Stimulated activated CD4-positive, alpha-beta T cell treated with anti-CD3 and anti-CD28 coated beads, Interleukin-12 subunit alpha, Interleukin-12 subunit beta, amount 100 ng/mL, for 4 hours (primary cell): ENCODE measurements at places on chromosomes 11 and 22.

DNA sequence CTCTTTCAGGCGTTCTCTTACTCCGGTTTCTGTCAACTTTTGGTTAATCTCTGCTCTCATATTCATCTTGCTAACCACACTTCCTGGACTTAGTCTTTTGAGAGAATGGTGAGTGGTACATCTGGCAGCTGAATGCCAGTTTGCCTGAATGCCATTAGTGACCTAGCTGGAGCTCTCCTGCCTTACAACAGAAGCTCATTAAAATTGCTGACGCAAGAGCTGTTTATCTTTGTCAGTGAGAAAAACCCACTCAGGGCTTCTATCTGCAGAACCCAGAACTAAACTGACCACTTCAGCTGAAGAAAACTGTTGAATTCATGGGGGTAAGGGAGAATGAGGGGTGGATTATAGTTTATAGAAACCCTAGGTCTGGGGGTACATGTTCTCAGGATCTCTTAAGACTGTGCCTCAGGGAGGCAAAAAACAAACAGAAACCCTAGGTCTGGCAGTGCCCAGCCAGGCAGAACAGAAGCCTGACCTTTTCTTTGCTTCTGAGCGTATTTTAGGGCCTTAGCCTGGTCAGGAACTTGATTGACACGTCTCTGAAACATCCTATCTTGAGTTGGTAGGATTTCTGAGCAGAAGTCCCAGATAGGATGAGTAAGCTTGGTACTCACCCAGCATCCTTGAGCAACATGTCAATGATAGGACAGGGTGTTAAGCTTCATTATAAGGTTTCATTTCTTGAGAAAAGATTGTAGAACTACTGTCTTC is 52.8 kb upstream of the YWHAH start:
- no peak for DNase-seq

- no peak for DNase-seq
Measured at GRCh38 chr11:91730057-91730456, 494.6 kb upstream of the FAT3 start.

DNA sequence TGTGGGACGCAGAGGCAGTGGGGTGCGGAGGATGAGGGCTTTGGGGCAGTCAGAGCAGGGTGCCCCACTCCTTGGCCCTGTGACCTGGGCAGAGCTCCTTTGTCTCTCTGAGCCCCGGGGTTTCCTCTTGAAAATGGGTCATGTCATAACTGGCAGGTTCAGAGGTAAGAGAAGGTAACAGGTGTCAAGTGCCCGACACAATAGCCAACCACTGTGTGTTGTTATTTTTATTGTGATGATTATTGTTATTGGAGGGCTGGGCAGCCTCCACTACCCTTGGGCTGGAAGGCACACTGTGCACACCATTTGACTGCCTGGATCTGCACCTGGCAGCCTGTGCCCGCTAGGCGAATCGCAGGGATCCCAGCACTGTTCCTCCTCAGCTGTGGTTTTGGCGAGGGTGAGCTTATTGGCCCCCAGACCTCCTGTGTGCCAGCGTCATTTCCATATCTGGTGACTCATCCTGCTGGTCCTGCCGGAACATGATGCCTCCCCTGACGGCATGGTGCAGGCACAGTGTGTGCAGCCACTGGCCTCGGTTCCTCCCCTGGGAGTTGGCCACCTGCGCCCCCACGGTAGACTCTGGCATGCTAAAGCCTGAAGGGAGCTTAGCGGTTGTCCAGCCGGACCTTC is 15.4 kb upstream of the SOX10 start:
- no peak for DNase-seq

GRCh38 chr11:109486129-109486528 is 64.1 kb downstream of the C11orf87 start:
- DNase-seq: no peak

GRCh38 chr11:3157381-3158130 is 7.6 kb downstream of the OSBPL5 start:
- no peak for DNase-seq

DNA sequence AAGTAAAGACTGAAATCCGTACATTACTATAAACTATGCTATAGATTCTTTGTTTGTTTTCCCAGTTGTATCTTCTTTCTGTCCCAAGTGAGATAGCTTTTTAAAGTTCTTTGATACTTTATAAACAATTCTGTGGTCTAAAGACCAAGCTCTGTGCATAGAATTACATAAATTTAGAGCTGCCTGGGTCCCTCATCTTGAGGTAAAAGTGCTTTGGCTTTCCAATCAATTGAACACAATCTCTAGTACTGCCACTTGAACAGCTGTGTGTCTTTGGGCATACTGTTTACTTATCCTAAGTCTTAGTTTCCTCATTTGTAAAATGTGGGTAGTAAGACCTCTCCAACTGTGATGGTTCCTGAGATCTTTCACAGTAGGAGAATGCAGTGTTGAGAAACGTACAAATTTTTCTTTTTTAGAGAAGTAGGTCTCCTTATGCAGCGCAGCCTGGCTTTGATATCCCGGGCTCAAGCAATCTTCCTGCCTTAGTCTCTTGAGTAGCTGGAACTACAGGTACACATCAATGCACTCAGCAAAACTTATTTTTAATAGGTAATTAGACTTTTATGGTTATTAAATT is 2.5 kb upstream of the EED start:
- no peak for DNase-seq

DNA sequence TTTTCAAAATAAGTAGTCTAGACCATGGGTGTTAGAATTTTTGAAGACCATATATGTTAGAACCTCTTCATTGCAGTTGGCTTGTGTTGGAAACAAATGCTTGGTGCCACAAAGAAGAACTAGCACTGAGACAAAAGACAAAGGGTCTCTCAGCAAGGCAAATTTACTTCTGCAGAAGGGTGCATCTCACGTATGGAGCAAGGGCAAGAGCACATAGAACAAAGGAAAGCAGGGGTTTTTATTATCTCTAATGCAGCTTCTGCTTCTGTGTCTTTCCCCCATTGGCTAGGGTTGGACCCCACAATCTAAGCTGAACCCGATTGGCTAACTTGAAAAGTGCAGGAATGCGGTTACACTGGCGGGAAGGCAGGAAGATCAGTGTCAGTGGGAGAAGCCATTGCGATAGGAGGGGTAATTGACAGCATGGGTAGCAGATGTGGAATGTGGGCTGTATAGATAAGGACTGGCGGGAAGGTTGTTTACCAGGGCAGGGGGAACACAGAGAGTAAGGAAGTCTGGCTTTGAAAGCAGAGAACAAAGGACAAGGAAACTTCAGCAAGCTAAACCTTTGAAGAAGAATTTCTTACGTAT is 9.2 kb upstream of the RBMXL2 start:
- DNase-seq: no peak

DNA sequence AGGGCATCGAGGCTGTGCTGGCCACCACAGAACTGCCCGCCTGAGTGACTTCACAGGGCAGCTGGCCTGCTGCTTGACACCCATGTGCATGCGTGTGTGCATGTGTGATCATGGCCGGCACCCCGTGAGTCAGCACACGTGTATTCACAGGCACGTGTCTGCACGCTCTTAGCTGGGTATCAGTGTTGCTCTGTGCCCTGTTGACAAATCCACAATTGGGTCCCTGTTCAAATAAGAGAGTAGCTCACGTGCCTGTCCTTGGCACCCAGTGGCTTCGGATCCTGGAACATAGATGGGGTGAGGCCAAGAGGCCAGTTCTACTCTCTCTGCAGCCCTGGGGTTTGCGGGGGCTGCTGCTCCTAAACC is 14.0 kb downstream of the B3GAT1 start:
- DNase-seq: no peak

DNA sequence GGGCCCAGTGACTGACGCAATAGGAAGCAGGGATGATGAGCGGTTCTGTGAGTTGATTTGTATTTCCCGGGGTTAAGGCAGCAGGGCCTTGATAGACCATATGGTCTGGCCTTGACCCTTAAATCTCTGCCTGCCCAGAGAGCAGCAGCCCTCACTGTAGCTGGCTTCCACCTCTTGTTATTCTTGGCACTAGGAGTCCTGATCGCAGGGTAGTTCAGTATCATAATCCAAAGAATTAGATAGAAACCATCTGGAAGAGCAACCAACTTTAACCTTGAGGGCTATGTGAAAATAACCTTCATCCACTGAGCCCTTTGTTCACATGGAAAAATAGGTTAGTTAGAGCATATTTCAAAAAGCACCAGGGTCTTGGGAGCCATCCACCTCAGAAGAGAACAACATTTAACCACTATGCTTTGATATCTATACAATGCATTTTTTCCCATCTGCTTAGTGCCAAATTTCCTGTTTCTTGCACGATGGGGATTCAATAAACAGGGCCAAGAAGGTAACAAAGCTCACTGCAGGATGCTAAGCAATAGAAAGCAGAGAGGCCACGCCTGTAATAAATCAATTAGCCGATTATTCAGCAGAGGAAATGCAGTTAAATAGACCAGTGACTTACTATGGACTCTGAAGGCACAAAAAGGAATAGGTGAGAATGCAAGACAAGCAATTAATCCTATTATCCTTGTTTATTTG is 761.3 kb downstream of the OPCML start:
- no peak for DNase-seq

DNA sequence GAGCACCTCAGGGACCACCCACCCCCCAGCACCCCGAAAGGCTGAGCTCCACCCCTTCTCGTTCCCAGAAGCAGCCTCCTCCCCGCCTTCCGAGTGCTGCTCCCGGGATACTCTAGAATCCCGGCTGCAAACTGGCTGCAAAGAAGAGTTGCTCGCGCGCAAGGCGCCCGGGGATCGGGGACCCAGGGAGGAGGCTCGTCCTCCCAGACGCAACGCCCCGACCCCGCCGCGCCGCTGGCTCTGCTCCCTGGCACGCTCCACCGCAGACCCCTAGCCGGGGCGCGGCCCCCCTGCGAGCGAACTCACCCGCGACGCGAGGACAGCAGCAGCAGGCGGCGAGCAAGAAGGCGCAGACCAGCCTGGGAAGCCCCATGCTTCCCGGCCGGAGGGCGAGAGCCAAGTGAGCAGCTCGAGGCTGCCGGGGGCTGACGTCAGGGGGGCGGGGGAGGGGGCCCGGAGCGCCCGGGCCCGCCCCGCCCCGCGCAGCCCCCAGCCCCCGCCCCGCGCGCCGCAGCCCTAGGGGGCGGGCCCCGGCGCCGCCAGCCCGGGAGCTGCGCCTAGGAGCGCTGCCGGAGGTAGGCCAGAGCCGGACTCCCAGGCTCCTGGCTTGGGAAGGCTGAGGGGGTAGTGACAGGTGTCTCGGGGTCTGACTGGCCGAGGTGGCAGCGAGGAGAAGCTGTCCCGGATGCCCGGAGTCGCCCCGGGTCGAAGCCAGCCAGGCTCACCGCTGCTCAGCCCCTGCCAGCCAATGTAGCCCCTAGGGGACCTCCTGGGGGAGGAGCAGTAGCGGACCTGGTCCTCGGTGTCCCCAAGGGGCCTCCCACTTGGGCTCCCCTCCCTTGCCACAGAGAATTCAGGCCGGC is at the start of gene MCAM:
Gene MCAM, minus strand, starts transcription at position 402 of the 863 bp plus-strand sequence. Its CDS starts 29 bp downstream, at position 373.
- DNase-seq: no peak

DNA sequence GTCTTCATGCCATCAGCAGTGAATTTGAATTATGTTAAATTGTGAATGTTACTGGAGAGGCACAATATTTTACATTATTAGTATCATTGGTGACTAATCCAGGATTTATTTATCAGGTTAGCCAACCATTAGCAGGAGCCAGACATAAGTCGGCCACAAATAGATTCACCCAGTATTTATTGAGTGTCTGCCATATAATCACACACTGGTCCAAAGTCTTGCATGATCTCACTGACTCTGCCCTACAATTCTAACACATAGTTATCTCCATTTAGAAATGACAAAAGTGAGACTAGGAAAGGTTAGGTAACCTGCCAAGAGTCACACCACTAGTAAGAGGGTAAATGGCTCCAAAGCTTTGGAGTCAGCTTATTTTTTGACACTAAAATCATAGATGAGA is 179.6 kb downstream of the BLID start:
- DNase-seq: no peak

DNA sequence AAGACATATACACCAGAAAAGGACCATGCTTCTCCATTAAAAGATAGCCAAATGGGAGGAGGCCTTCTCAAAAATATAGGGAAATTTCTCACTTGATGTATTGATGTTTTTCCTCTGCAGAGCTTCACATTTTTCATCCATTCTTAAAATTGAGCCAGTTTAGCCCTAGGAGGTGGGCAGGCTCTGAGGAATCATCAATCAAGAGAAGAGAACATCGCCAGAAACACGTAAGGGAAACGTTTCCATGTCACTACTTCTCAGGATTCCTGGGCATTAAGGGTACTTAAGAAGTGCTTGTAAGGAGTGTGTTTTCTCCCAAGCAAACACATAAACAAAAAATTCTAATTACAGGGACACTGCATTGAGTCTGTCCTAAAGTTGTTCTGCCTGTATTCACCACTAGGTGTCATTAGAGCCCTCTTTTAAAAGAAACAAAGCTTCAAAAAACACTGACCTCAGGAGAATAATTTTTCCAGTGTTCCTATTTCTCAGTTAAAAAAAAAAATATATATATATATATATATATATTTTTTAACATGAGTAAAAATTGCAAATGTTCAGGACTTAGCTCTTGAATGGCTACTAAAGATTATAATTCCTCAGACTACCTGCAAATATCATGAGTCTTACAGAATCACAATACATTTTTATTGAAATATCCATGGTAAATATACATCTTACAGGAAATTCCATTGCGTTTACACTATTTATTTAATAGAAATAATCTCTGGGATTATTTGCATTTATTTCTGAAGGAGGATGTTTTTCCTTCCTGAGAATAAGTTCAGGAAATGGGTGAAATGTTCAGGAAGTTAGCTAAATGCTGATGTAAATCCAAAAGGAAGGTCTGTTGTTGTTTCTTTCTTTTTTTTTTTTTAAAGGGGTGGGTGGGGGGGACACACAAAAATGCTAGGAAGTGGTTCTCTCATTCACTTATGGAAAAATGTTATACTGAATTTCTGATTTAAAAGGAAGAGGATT is 16.0 kb downstream of the FZD4 start:
- no peak for DNase-seq

DNA sequence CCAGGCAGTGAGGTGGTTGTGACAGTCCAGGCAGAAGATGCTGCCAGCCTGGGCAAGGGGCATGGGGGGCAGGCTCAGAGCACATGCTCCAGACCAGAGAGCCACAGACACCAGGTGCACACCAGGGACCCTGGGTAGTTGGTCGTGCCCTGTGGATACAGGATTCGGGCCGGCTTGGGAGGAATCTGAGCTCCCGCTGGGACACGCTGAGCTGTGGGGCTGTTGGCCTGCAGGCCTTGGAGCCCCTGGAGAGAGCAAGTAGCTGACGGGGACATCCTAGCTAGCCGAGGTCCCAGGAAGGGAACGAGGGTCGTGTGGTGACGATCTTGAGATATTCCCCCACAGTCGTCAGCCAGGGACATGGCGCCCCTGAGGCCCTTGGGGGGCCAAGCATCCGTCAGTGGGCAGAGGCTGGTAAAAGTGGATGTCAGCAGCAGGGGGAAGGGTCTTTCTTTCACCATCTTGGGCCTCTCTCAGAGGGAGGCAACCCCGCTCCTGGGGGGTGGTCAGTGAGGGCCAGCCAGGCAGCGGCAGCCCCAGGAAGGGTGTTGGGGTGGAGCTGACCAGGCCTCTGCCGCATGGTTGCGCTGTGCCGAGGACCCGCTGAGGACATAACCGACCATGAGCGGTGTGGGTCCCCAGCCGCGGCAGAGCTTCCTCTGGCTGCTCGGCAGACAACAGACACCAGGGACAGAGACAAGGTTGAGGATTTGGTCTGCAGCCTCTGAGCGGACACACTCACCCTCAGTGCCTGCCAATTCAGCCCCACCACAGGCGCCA is 44.0 kb downstream of the CDKN1C start:
- no peak for DNase-seq

GRCh38 chr11:66368484-66368883 is 3.1 kb downstream of the SLC29A2 start:
- no peak for DNase-seq

- DNase-seq: no peak
Measured at GRCh38 chr11:128830290-128831173, 36.6 kb downstream of the KCNJ1 start.

- no peak for DNase-seq
Measured at GRCh38 chr22:50034126-50035081, 21.8 kb upstream of the IL17REL start.
